Gastroesophageal sphincter (tissue), 4 donors: ENCODE measurements at places on chromosomes 12 and 14. TPM values are rescaled to one million over a fixed set of nuclear protein-coding genes. Genes with fewer than 3 reads are reported as not detected.

Gene ENDOU
- total RNA-seq = 0.47 TPM

Gene ASPG
- total RNA-seq = 0.13 TPM

Gene PAPLN
- total RNA-seq = 26.7 TPM

Gene SLC6A15
- total RNA-seq = 2.3 TPM

Gene B4GALNT1
- 5.1 TPM for total RNA-seq

Gene GARIN6
- not detected for total RNA-seq

Gene SPX
- 0.15 TPM for total RNA-seq

Gene COX8C
- total RNA-seq = not detected

DNA sequence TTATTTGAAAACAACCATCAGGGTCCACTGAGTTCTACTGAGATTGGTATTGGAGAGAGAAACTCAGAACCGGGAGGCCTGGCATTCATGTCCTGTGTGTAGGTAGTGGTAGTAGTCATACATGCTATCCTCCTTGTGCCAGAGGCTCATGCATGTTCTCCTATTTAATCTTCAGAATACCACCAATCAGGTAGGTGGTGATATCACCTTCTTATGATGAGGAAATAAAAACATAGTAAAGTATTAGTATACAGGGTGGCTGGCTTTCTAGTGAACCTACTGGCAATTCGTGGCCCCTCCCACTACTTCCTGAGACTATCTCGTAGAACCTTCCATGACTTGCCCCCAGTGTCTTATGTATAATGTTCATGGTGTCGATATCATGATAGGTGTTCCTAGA lies 40.5 kb upstream of the EID3 start:
- no peak for ATAC-seq

DNA sequence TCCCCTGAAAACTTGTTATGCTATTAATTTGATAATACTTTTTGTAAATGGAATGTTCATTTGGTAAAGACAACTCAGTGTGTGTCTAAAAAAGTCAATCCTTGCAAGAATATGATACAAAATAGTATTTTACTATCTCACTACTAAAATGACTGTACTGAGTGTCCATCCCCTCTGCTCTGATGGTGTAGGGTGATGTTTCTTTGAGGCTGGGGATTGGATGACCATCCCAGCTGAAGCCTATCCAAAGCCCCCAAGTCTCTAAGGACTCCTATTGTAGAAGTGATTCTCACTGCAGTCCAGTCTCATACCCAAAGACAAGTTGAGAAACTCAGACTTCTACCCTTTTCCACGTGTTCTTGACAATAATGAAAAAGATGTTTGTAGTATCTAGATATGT lies 1128.4 kb downstream of the BCL11B start:
- ATAC-seq = no peak

DNA sequence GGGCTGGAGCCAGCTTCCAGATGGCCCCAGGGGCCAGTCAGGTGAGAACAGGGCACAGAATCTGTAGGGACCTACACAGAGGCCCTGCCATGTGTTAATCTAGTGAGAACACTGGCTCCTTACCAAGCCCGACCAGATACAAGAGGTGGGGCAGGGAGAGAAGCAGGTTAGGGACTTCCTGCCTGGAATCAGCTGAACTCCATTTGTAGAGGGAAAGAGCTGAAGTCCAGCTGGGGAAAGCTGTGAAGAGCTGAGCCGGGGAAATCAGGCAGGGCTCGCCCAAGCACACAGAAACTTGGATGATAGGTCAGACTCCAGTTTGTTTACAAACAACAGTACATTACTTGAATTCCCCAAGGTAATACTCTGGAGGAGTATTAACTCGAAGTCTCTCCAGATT lies 46.7 kb downstream of the PTGER2 start:
- peak; percentile 61 for ATAC-seq

- ATAC-seq = no peak
Measured at GRCh38 chr12:81468206-81468605, 290.9 kb downstream of the PPFIA2 start.

GRCh38 chr12:86774841-86775388 lies 518.7 kb upstream of the MGAT4C start:
- no peak for ATAC-seq

DNA sequence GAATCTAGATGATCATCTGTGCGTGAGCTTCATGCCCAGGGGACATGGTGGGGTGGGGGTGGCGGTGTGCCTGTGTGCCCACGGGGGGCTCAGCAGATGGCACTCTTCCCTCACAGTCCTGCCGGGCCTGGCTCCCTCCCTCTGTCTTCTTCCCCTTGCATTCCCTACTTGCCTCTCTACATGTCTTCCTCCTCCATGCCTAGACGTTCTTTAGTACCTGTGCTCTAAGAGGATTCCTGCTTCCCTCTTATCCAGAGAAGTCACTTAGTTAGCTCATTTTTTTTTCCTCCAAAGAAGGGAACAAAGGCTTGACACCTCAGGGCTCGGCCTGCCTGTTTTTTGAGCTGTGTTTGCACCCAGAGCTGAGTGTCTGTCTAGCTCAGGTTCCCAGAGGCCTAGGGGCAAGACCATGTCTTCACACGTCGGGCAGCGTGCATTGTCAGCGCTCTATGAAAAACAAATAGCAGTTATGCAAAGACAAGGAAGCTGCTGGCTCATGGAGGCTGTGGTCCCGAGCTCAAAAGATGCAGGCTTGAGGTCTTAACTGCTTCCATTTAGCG lies 48.8 kb downstream of the NINJ2 start:
- no peak for ATAC-seq

GRCh38 chr12:127813147-127813546 lies 453.8 kb upstream of the TMEM132C start:
- ATAC-seq = no peak

GRCh38 chr12:42798811-42799438 lies 209.4 kb upstream of the PRICKLE1 start:
- no peak for ATAC-seq

DNA sequence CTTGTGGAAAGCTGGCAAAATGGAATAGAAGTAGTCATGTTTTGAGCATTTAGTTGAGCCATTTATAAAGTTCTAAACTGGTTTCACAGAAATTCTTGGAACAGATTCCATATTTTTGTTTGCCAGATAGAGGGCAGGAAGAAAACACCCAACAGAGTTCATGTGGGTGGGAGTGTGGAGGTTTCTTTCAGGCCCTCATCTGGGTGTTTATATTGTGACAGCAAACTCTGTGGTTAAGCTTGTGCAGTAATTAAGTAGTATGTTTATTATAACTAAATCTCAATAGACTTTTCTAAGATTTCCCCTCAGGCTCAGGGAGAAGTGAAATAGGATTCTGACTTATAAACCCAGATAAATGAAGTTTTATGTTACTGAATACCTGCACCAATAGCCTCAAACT lies 57.4 kb downstream of the SPPL3 start:
- ATAC-seq = no peak

GRCh38 chr12:122785503-122785902 lies 11.1 kb downstream of the CCDC62 start:
- ATAC-seq = no peak

- no peak for ATAC-seq
Measured at GRCh38 chr14:76917158-76917596, 91.0 kb downstream of the LRRC74A start.
